ENCODE measurements at places on chromosomes 3 and 15.
A peak's percentile ranks its signal among the peaks of the same experiment; 100 is the strongest.

- DNase-seq = peak; percentile 10
Observed at GRCh38 chr3:33331414-33331813, 54.2 kb downstream of the FBXL2 start.

DNA sequence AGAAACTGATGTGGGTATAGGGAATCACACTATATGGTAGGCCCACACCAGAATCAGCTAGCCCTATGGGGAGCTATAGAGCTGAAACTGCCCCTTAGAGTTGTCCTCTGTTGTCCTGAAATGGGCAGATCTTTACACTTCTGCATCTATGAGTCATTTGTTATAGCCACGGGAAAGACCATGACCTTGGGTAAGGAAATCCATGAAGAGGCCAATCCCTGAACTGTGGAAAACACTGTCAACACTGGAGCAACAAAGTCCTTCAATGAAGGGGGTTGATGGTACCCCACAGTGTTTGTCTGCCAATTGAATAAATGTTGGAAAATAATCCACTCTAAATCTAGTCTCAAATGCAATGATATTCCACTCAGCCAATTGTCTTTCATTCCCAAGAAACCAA is 5.2 kb upstream of the CD200R1 start:
- peak; percentile 15 for DNase-seq

DNA sequence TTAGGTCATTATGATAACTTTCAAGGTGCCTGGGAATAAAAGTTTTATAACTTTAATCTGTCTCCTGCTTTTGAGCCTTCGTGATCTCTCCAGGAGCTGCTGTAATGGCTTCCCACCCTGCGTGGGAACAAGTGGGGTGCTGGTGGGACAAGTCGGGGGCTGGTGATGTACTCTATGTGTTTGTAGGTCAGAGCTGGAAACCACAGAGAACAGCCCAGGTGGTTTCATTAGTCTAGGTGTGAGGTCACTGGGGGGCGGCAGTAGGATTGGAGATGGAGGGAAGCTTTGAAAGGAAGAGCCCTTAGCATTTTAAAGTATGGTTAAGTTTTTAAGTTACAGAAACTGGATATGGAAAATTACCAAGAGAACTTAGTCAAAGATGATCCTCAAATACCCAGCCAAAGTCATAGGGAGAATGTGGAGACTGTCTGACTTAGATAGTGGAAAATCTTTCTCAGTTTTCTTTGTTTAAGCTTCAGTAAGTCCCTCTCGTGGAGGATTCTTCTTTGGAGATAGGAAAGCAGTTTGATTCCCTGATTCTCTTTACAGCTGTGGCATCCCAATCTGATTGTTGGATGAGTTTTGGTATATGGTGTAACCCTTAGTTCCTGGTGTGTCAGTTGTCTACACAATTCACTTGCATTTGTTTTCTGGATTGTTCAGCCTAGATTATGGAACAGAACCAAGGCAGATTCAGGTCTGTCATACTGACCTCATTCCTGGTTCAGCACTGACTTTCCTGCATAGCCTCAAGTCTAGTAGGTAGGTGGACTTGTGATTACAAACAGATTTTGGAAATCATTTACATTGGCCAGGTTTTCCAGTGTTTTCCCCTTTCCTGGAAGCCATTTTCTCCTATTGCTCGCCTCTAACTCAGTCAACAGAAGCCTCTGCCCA is 115.6 kb downstream of the FNDC3B start:
- DNase-seq = no peak

GRCh38 chr15:69727121-69727924 is 274.7 kb downstream of the RPLP1 start:
- DNase-seq = no peak

DNA sequence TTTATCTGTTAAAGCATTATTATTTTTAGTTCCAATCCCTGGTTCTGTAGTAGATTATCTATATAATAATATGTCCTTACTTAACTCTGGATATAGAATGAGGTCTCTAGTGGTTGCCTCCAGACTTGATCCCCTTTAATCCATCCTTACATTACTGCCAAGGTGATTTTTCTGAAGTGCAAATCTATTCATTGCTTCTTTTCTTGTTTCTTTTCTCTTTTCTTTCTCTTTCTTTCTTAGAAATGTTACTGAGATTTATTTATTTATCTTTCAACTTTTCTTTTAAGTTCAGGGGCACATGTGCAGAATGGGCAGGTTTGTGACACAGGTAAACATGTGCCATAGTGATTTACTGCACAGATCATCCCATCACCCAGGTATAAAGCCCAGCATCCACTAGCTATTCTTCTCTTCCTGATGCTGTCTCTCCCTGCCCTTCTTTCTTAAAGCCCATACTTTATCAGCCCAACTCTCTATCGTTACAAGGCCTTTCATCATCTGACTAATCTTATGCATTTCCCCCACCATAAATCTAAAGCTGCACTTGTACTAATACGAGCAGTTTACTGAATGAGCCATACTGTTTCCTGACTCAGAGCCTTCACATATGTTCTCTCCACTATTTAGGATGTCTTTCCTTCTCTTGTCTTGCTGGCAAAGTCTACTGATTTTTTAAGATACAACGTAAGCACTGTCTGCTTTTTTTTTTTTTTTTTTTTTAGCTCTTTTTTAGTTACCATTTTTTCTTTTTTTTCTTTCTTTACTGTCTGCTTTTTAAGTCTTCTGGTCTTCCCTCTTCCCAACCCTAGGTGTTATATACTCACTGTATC is 4.6 kb downstream of the GLCE start:
- peak; percentile 84 for DNase-seq

GRCh38 chr3:7407107-7407506 is 546.2 kb downstream of the GRM7 start:
- no peak for DNase-seq

GRCh38 chr3:147372525-147373027 is 33.8 kb downstream of the ZIC4 start:
- DNase-seq = no peak

DNA sequence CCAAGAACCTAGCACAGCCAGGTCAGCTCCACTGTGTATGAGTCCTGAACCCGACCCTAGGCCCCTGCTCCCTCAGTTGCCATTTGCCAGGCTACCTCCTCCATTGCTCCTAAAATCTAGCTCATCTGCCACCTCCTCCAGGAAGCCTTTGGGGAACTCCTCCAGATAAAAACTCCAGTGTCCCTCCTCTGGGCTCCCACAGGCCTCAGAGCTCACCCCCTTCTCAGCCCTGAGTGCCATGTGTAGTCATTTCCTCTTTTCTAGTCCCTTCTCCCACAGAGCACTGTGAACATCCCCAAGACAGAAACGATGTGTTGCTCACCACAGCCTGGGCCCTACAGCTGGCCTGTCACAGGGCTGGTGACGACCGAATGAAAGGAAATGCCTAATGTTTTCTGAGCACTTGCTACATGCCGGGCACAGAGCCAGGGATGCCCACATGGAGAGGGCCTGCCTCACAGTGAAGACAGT is 61.0 kb downstream of the IQSEC1 start:
- no peak for DNase-seq

DNA sequence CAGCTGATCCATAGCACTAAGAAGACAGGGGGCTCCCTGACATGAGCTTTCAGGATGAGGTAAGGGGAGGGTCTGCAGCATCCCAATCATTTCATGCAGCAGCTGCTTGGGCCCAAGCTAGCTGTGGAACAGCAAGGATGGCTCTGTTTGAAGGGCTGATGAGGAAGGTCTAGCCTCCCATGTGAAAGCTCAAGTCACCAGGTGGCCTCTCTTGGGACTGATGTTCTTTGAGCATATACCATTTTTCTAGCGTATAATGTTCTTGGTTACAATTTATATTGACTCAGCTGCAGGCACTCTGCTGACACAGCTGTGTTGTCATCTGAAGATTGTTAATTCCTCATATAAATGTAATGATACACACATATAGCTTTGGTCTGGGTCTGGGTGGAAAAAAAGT is 87.0 kb downstream of the CD200R1L start:
- DNase-seq = no peak

- no peak for DNase-seq
Observed at GRCh38 chr3:134799393-134799792, 4.3 kb downstream of the EPHB1 start.

DNA sequence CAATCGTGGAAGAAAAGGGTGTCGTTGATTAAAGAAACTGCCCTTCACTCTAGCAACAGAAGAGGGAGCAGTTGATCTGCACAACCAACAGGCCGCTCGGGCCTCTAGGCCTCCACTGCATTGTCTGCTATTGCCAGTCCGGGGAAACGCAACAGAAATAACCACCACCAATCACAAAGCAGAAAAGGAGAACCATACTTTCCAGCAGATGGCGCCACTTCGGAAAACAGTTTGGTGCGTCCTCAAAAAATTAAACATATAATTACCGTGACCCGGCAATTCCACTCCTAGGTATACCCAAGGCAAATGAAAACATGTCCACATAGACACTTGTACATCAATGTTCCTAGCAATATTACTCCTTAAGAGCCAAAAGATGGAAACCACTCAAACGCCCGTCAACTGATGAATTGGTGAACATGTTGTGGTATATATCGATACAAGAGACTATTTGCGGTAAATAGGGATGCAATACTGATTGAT is 154.1 kb downstream of the TJP1 start:
- DNase-seq = peak; percentile 71

DNA sequence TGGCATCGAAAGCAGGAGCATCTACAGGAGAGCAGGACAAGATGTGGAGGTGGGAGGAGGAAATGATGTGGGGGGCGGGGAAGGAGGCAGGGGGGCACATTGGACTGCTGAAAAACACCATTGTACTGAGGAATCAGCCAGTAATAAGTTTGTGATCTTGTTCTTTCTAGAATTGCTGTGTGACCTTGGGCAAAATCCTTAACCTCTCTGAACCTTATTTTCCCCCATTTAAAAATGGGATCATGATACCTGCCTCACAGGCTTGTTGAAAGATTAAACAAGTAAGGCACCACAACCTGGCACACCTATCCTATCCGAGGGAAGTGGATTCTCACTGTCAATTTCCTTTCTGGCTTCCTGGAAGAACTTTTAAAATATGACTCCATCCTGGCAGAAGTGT is 56.9 kb upstream of the ARRDC4 start:
- no peak for DNase-seq

DNA sequence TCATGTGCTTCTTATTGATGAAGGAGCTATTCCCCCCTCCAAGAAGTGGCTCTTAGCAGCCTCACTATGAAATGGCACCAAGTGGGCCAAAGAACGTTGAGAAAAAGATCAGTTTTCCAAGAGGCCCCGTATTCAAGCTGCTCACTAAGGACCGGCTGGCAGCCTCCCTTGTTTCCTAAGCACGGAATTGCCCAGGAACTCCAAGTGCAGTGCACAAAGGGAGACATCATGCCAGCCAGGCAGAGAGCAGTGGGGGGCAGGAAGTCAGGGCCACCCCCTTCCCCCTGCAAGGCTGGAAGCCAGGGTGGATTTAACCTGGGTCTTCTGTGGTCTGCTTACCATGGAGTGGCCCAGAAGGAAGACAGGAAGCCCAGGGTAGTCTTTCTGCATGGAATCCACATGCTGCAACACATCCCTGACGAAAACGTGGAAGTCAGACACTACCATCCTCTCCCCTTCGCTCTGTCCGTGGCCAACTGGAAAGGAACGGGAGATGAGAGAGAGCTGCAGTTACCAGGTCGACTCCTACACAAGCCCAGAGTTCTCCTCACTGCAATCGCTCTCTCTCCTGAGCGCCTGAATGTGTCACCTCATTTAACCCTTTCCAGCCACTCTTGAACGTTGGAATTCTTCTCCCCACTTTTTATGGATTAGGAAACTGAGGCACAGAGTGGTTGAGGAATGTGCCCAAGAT is 49.5 kb downstream of the ABTB1 start:
- no peak for DNase-seq

DNA sequence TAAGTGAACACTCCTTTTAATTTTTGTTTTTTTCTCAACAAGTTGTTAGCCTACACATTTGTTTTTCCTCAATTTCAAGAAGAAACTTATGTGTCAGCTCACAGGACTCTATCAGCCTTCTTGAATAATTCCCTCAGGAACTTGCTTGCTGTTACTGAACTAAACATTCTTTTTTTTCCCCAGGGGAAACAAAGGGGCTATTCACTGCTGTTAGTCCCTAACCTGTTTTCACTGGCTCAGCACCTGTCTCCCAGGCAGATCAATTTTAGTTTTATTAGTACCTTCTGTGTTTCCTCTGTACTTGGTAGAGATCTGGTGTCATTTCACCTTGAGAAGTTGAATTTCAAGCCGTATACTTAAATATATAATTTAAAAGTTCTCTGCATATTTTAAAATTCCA is 644.6 kb downstream of the CADM2 start:
- no peak for DNase-seq
